Activated T-cell treated with anti-CD3 and anti-CD28 coated beads for 4 hours (primary cell): ENCODE measurements at places on chromosomes 13 and 19.

DNA sequence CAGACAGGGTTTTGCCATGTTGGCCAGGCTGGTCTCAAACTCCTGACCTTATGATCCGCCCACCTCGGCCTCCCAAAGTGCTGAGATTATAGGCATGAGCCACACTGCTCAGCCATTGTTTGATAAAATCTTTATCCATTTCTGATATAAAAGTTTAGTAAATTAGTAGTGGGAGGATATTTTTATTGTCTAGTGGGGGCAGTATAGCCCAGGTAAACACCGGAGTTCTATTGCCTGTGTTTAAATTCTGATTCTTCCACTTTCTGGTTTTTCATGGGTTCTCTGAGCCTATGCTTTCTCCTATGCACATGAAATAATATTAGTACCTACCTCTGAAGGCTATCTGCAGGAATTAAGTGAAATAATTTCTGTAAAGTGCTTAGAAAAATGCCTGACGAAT is 20.1 kb upstream of the ARHGEF18 start:
- no peak for DNase-seq

DNA sequence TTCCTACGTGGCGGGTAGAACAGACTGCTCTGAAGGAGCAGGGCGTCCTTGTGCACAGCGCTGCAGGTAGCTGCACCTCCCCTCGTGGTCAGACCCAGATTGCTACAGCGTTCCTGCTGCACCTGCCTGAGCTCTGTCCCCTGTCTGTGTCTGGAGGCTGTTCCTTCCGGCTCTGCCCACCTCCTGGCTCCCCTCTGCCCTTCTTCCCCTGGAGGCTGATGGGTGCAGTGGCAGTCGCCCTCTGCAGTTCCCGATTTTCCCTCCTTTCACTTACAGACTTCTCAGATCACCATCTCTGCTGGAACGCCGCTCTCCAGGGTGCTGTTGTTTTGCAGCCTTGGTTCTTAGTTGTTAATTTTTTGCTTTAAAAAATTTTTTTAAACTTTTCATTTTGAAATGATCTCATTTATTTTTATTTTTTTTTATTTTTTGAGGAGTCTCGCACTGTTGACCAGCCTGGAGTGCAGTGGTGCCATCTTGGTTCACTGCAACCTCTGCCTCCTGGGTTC is 53.6 kb downstream of the SMARCA4 start:
- no peak for DNase-seq

- no peak for DNase-seq
Observed at GRCh38 chr13:71055644-71056043, 811.4 kb downstream of the DACH1 start.

- no peak for DNase-seq
Observed at GRCh38 chr13:93151277-93151676, 75.3 kb upstream of the GPC6 start.

GRCh38 chr13:27203854-27204253 is 32.2 kb upstream of the USP12 start:
- no peak for DNase-seq

DNA sequence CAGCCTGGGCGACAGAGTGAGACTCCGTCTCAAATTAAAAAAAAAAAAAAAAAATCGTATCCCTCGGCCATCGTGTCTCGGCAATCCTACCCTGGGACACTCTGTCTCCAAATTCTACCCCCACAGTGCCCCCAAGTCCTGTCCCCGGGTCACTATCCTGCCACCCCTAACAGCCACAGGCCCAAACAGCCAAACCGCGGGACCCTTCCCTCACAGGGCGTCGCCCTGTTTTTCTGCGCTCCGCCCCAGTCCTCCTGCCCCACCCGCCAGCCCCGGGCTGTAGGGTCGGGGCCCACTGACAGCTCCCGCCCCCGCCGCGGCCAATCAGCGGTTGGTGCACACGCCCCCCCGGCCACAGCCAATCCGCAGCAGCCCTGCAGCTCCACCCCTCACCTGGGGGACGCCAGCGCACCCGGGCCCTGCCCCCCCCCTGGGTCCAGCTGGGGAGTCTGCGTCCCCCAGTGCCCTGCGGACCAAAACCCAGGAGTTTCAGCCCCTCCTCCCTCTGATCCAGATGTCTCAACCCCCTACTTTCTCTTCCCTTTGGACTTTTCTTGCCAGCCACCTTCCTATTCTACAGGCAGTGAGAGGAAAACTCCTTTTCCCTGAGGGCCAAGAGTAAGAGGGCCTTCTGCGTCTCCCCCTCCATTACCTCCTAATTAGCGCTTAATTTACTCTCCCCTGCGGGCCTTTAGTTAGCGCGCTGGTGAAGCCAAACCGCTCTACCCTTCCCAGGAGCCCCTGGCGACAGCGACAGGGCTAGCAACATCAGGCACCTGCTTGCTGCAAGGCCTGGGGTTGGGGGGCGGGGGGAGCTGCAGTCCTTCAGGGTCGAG is 1.5 kb upstream of the BCAT2 start:
- no peak for DNase-seq

DNA sequence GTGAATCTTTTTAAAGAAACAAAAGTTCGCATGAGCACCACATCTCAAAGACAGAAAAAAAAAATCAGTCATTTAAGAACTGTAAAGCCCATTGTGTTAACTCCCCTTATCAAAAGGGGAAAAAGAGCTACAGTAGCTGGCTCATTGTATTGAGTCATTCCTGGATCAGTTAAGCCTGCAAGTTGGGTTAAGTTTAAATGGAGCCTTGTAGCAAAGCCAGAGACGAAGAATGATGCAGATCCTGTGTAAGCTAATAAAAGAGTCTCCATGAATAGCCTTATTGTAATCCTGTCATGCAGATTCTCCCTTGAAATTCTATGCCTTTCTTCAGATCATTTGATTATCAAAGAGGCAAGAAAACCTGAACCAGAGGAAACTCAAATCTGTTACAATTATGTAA is 83.8 kb downstream of the CRYL1 start:
- no peak for DNase-seq

DNA sequence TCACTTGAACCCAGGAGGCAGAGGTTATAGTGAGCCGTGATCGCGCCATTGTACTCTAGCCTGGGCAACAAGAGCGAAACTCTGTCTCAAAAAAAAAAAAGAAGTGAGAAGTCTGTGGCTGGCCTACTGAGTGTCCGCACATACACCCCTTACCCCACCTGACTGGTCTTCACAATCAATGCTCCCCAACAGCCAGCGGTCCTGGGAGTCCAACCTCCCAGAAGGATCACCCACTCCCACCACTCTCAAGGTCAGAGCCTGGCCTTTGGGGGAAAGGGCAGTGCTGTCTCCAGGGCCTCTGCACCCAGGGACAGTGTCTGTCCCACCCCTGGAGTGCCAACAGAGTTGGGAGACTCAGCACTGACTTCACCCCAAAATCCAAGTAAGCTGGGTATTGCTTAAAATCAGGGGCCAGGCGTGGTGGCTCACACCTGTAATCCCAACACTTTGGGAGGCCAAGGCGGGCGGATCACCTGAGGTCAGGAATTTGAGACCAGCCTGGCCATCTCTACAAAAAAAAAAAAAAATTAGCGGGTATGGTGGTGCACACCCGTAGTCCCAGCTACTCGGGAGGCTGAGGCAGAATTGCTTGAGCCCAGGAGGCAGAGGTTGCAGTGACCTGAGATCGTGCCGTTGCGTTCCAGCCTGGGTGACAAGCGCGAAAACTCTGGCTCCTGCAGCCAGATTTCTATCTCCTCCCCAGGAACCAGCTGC is 2.3 kb upstream of the CD320 start:
- no peak for DNase-seq

GRCh38 chr13:41935501-41935900 is 25.4 kb downstream of the VWA8 start:
- DNase-seq: no peak

DNA sequence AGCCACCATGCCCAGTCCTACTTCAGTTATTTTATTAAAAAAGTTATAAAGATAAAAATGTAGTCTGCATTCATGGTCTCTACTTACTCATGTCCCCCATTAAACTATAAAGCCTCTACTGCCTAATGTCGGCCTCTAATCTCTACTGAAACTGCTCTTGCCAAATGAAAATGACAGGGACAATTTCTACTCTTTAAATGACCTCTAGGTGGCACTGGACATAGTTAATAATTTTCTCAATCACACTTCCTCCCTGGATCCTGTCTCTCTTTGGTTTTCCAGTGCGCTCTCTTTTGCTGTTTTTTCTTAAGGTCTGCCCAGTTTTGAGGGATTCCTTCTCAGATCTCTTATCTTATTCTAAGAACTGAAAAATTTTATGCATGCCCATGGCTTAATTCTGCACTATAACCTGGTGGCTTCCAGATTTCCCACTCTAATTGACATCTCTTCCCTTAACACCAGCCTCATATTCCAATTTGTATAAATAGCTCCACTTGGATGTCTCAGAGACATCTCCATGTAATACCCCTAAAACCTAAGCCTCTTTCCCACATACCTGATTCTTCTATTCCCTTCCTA is 54.3 kb downstream of the MTMR6 start:
- DNase-seq: no peak

DNA sequence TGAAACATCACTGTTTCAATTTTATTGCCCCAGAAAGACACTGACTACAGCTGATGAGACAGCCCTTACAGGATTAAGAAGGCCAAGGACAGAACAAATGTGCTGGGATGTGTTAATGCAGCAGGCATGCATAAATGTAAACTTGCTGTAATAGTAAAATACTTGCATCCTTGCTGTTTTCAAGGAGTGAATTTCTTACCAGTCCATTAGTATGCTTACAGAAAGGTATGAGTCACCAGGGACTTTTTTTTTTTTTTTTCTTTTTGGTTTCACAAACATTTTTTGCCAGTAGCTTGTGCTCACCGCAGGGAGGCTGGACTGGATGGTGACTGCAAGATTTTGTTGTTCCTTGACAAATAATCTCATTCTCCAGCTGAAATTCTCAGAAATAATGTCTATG is 55.1 kb downstream of the GPR180 start:
- no peak for DNase-seq

- no peak for DNase-seq
Observed at GRCh38 chr13:83881140-83881684, 1.1 kb downstream of the SLITRK1 start.

DNA sequence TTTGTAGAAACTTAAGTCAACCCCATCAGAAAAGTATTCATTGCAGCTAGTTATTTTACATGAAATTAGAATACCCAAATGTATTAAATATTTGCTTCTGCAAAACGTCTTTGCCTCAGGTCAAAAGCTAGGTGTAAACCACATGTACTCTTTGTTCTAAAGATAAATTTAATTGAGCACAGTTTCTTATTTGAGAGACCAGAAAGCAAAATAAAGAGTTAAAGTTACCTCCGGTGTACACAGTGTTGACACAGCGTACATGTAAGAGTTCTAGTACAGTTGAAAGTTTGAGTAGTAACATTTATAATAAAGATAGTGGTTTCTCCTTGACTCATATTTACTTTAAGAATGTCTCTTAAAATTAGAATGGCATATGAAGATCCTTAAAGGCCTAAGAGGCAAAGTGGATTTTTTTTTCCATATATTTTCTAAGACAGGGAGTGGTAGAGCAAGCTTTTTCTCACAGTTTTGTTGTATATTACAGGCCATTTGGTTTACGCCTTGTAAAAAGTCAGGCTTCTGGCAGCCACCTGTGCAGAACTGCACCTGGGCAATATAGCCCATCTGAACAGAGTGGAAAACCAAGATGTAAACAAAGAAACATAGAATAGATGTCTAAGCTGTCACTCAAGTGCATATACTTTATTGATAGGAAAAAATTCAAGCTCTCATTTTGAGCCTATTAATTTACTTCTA is 2.9 kb downstream of the LRCH1 start:
- no peak for DNase-seq

DNA sequence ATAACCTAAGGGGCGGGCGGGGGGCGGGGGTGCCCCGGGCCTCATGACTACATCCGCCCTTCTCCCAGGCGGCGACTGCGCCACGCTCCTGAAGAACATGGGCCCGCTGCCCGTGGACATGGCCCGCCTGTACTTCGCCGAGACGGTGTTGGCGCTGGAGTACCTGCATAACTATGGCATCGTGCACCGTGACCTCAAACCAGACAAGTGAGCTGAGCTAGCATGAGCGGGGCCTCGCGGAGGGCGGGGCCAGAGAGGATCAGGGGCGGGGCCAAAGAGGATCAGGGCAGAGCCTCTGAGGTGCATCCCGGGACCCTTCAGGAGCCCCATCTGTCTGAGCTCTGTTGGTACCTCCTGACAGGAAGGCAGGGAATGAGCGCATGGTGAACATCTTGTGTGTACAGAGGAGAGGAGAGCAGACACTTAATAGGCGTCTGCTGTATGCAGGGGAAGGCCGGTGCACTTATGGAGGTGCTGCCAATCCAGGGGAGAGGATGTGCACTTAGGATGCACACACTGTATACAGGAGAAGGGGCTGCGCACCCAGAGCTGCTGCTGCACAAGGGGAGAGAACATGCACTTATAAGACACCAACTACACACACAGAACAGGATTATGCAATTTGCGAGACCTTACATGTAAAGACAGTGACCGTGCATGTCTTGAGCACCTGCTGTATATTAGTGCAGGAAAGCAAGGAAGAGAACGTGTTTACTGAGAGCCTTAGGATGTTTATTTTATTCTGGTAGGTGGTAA is 20.9 kb upstream of the PIK3R2 start:
- no peak for DNase-seq

DNA sequence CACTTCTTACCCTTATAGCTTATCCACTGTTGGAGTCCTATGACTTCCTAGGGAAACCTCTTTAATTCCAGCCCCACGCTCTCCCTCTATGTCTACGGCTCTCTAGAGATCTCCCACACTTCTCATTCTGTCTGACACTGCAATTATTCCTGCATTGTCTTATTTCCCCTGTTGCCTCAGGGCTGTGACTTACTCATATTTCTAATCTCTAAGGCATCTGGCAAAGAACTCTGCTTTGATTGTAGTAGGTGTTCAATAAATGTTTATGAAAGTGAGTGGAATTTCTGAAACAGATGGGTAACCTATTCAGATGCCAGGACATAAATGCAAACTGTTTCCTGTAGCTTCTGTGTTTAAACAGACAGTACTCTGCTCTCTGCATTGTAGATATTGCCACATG is 102.4 kb upstream of the SERTM1 start:
- DNase-seq: no peak

- DNase-seq: no peak
Observed at GRCh38 chr19:52742516-52742915, 7.7 kb upstream of the ZNF611 start.

- DNase-seq: no peak
Observed at GRCh38 chr19:41569481-41570150, 6.3 kb upstream of the CEACAM21 start.

GRCh38 chr19:389255-389934 is 19.6 kb downstream of the C2CD4C start:
- no peak for DNase-seq

GRCh38 chr19:3573858-3574637 is 1.3 kb downstream of the HMG20B start:
- DNase-seq: peak; percentile 66

DNA sequence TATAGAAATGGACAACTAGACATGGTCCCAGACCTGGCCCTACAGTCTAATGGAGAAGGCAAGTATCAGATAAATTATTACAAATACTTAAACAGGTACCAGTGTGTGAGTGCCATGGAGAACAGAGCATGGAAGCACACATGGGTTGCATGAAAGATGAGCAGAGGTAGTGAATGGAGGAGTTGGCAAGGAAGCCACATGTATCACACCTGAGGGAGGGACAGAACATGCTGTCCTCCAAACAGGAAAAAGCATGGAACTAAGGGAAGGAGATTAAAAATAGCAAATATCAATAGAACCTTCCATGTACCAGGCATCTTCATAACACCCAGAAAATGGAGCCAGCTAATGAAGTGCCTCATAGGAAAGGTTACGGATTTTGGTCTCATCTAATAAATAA is 85.9 kb downstream of the SACS start:
- DNase-seq: no peak

GRCh38 chr13:42549552-42549936 is 24.4 kb upstream of the TNFSF11 start:
- no peak for DNase-seq
